NCI-H345 (cell line): ENCODE measurements at places on chromosomes 5 and 9.

- no peak for DNase-seq
Measured at GRCh38 chr5:63081402-63081801, 502.8 kb downstream of the LRRC70 start.

- DNase-seq, result no peak
Measured at GRCh38 chr5:31407921-31408693, 123.8 kb downstream of the DROSHA start.

DNA sequence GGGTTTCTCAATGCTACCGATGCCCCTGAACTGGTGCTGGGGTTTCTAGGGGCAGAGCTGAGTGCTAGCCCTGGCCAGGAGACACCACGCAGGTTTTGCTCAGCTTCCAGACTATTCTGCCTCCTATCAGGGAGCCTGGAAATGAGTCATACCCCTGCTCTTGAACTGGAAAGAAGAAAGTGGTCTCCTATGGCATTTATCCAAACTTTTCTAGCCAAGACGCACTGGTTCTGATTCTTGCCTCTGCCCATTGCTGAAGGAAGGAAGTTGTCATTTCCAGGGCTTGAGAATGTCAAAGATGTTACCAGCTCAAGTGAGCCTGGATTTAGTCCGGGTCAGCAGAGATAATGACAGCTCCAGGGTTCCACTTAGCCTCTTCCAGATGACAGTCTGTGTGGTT lies 561.9 kb downstream of the CDK5RAP2 start:
- DNase-seq, result no peak

GRCh38 chr5:7329712-7330111 lies 66.2 kb upstream of the ADCY2 start:
- no peak for DNase-seq

- no peak for DNase-seq
Measured at GRCh38 chr9:98580956-98581355, 127.8 kb downstream of the GABBR2 start.

GRCh38 chr5:82422751-82423181 lies 144.6 kb upstream of the RPS23 start:
- no peak for DNase-seq

DNA sequence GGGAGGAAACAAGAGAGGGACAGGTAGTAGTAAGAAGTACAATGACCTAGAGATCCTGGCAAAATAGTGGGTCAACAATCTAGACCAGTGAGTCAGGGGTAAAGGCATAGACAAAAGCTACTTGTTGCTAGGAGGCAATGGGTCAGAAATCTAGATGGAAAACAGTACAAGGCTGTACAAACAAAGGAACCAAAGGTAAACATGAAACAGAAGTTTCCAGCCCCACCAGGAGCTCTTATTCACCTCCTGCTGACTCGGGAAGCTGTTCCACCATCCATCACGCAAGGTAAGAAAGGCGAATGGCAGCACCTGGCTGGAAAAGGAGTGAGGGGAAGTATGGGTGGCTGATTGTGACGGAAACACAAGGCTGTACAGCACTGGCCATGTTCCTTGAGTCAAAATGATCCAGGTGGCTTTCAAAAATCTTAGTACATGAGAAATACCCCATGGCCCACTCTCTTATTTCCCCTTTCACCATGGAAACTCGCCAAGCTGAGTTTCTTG lies 70.5 kb upstream of the RAI14 start:
- no peak for DNase-seq
